ENCODE measurements at places on chromosomes 13 and 19.

- DNase-seq = no peak
Observed at GRCh38 chr13:50548586-50548985, 294.9 kb downstream of the DLEU7 start.

DNA sequence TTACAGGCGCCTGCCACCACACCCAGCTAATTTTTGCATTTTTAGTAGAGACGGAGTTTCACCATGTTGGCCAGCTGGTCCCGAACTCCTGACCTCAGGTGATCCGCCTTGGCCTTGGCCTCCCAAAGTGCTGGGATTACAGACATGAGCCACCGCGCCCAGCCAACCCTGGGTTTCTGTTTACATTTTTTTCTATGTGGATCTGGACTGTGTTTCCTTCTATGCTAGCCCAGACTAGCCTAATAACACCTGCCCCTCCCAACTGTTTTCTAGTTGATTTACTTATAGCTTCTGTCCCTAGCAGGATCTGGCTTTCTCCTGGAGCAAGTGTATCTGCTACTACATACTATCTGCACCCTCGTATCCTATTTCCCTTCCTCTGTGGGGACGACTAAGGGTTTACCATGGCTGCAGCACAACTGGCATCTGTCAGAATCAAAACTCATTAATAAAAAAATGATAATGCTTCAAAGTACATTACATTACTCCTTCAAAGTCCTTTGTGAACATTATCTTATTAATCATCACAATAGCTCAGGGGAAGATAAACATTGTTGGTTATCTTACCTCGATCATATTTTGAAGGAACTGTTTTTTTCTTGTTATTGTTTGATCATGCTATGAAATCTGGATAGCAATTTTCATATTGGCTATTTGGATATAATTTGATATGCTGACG, 228.3 kb downstream of the KLF5 start:
- DNase-seq = no peak

DNA sequence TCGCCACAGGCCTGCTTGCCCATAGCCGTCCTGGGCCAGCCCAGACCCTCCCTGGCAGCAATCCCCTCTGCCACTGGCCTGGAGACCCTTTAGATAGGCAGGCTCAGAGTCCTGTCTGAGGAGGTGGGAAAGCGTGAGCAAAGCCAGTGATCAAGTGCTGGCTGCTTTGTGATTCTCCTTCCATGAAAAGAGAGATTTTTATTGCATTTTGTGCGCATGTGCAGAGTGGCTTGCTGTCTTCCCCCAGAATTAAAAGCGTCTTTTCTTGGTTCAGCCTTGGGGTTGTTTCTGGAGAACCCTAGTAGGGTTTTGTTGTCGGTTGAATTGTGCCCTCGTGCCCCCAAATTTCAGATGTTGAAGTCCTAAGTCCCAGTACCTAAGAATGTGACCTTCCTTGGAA, 44.9 kb upstream of the DCT start:
- no peak for DNase-seq

- no peak for DNase-seq
Observed at GRCh38 chr19:33603377-33603776, 18.4 kb upstream of the CHST8 start.

GRCh38 chr13:113975416-113975815, 1.5 kb upstream of the C13orf46 start:
- DNase-seq = no peak

GRCh38 chr13:46586751-46587514, 34.0 kb downstream of the LRCH1 start:
- DNase-seq = no peak

- no peak for DNase-seq
Observed at GRCh38 chr19:4717191-4717965, 6.3 kb downstream of the DPP9 start.

DNA sequence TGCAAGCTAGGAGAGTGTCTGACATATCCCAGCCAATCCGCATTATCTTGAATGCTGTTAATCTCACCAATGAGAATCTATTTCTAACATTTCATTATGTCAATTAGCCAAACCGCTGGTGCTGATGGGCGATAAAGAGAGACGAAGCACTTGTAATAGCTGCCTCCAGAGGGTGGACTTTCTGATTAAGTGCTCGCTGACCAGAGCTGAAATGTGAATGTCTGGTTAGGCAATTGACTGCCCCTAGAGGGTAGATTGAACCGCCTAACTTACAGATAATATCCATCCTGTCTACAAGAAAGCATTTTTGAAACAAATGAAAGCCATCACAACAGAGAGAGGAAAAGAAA, 552 bp upstream of the GRWD1 start:
- DNase-seq = no peak

GRCh38 chr13:76231522-76232167, 595.5 kb downstream of the LMO7 start:
- DNase-seq = no peak

DNA sequence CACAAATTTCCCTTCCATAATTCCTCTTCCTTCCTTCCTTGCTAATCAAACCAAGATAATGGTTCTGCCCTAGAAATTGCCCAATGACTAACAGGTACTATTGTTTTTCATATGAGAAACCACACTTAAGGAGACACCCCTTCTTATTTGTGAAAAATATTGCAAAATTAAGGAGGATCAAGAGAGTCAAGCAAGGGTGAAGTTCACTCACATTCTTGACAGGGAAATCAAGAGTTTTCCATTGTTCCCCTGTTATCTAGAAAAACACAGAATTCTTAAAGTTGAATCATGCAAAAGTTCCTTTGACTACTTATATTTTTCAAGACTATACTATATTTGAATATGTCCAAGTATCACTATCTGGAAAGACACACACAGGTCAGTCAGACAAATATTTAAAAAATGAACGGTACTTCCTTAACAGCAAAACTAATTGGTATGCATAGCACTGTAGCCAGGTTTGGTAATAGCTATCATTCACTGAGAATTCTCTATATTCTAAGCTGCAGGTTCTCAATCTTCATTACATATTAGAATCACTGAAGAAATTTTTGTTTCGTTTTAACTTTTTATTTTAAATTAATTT, 897.2 kb downstream of the DIAPH3 start:
- no peak for DNase-seq

- no peak for DNase-seq
Observed at GRCh38 chr19:49679771-49680413, 2.8 kb downstream of the PRMT1 start.

- peak; percentile 14 for DNase-seq
Observed at GRCh38 chr13:70960841-70961443, 852.7 kb upstream of the KLHL1 start.

- no peak for DNase-seq
Observed at GRCh38 chr13:78228940-78229339, 310.3 kb upstream of the EDNRB start.

DNA sequence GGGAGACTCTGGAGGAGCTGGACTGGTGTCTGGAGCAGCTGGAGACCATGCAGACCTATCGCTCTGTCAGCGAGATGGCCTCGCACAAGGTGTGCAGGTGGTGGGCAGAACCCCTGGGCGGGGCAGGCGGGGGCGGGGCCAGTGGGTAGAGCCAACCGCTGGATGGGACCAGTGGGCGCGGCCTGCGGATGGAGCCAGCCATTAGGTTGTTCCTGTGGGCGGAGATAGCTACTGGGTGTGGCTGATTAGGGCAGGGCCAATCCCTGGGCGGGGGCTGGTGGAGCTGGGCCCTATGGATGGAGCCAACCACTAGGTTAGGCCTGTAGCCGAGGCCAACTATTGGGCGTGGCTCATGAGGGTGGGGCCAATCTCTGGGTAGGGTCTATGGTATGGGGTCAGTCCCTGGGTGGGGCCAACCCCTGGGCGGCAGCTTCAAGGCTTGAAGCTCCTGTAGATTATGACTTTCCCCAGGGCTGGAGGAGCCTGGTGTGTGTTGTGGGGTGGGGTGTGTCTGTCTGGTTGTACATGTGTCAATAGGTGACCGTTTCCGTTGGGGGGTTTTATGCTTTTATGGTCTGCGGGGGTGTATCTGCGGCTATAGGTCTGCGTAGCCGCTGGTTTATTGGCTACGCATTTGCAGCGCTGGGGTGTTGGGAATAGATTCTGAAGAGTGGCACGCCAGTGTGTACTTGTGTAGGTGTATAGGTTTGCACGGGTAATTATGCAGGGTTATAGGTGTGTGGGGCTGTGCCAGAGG, 30.7 kb downstream of the PDE4A start:
- DNase-seq = peak; percentile 50

- no peak for DNase-seq
Observed at GRCh38 chr13:41919741-41920487, 41.0 kb downstream of the VWA8 start.

- no peak for DNase-seq
Observed at GRCh38 chr13:86741762-86742285, 929.3 kb upstream of the SLITRK5 start.

DNA sequence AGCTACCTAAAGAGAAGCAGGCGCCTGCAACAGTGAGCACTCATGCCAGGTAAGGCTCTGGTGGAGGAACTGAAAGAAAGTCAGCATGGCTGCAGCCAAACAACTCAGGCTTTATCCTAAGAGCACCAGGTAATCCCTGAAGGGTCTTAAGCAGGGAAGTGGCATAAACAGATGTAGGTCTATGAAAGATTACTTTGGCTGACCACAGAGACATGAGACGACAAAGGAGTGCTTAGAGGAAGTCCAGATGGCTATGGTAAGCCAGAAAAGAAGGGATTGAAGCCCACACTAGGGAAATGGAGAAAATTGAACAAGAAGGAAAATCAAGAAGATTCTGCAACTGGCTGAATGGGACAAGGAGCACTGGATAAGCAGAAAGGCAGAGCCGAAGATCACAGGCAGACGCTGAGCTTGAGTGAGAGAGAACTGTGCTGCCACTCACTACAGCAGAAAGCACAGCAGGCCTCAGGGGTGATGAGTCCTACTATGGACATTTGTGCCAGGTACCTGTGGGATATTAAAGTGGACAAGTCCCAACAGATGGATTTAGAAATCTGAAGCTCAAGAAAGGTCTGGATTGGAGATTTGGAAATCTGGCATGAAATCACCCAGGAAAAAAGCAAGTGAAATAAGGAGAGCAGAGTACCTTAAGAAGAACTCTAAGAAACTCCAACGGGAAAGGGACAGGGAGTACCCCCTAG, 4.2 kb downstream of the RCBTB1 start:
- no peak for DNase-seq

GRCh38 chr13:77863144-77863543, 55.5 kb downstream of the EDNRB start:
- no peak for DNase-seq

- no peak for DNase-seq
Observed at GRCh38 chr13:25765266-25765665, 286.6 kb downstream of the SHISA2 start.

GRCh38 chr13:21637296-21637695, 33.3 kb upstream of the MICU2 start:
- DNase-seq = peak; percentile 65

- no peak for DNase-seq
Observed at GRCh38 chr19:43957891-43958290, 6.9 kb downstream of the ZNF221 start.

DNA sequence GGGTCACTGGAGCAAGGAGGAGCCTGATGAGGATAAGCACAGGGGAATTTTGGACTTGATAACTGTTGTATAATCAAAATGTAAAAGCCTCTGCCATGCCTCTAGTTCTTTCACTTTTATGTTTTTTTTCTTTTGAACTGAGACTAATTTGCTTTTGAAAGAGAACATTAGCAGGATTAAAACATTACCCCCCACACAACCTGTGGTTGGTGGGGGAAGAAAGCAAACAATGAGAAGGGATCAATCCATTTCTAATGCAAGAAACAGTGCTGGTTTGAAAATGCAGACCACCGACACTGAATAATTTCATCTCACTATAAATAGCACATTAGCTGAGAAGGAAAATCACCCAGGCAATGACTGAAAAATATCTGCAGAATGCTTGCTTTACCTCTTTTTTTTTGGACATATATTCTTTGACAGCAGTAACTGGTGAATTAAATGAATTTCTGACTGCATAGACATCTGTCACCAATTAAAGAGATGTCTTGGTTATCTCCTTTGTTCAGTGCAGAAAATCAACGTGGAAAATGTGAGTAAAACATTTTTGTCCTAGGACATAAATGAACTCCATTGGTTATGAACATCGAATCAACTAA, 48.6 kb upstream of the TRPC4 start:
- DNase-seq = peak; percentile 5

DNA sequence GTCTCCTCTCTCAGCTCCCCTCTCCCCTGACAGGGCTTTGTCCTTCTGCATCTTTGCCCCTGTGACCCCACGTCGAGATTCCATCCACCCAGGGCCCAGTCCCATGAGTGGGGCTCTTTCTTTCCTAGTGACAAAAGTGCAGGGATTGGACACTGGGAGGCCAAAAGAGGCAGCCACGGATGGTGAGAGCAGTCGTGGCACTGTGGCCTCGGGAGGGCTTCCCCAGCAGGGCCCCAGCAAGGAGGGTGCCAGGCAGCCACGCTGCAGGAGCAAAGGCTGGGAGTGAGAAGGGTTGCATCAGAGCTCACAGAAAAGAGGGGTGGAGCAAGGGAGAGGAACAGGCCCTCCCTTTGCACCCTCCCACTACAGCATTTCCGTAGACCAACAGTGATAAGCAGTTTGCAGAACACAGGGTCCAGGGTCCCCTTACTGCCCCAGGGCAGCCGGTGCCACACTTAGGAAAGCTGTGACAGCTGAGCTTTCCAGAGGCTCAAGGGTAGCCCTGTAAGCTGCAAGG, 4.9 kb downstream of the ZSCAN1 start:
- peak; percentile 72 for DNase-seq

GRCh38 chr13:30567072-30567471, 50.6 kb upstream of the USPL1 start:
- DNase-seq = no peak

- peak; percentile 43 for DNase-seq
Observed at GRCh38 chr19:35715981-35716800, 1.6 kb upstream of the KMT2B start.

- DNase-seq = no peak
Observed at GRCh38 chr13:27077451-27077850, 94.2 kb downstream of the USP12 start.

DNA sequence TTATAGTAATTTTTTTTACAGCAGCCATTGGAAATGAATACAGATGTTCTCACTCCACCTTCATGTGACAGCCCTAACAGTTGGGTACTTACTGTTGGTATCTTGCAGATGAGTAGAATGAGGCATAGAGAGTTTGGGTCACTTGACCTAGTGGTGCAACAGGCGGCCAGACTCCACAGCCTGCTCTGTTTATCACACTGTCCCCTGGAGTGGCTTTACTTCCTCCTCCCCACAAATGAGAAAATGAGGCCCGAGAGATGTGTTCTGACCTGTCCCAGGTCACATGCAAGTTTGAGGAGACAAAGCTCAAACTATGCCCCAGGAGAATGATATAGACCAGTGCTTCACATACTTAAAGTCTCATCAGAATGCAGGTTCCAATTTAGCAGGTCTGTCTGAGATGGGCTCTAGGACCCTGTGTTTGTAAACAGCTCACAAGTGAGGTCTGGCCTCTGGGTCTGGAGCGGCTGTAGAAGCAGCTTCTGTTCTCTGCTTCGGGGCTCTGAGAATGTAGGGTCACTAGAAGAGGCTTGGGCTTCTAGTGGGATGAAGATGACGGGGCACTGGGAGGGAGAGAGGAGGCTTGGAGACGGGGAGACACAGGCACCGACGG, 37.4 kb upstream of the RCBTB2 start:
- DNase-seq = no peak

Data from large intestine (tissue), 12 donors.